ENCODE measurements at places on chromosomes 6 and 20. TPM values are rescaled to one million over a fixed set of nuclear protein-coding genes. Genes with fewer than 3 reads are reported as not detected.

- DNase-seq: peak; percentile 90
Measured at GRCh38 chr20:63980806-63981728, at the start of gene PRPF6. TSS of gene PRPF6 (plus strand) at chr20:63981132. CDS start at chr20:63981246, 114 bp downstream.

DNA sequence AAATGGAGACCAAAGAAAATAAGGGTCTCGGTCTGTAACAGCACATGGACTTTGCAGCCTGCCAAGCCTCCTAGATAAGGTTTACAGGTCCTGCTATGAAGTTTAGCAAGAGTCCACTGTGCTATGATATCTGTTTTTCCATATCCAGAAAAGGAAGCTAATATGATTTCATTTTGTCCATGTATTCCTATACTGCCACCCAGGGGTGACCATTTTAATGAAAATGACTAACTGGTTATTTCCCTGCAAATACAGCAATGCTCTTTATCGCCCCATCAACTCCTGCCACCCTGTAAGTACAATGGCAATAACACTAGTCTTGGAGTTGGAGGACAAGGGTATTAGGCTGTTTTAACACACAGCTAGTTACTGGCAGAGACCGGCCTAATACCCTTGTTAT is 115.2 kb upstream of the GLP1R start:
- DNase-seq: no peak

DNA sequence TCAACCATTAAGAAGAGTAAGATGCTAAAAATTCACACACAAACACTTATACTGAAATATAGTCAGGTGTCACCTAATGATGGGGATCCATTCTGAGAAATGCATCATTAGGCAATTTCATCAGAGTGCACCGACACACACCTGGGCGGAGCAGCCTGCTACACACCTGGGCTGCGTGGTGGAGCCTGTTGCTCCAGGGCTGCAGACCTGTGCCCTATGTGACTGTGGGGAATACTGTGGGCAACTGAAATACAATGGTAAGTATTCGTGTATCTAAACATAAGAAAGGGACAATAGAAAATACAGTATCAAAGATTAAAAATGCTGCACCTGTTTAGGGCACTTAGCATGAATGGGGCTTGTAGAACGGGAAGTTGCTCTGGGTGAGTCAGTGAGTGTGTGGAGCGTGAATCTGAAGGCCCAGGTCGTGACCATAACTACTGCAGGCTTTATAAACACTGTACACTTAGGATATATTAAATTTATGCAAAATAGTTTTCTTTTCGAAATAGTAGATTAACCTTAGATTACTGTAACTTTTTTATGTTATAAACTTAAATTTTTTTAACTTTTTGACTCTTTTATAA is 124.4 kb upstream of the AFDN start:
- no peak for DNase-seq

DNA sequence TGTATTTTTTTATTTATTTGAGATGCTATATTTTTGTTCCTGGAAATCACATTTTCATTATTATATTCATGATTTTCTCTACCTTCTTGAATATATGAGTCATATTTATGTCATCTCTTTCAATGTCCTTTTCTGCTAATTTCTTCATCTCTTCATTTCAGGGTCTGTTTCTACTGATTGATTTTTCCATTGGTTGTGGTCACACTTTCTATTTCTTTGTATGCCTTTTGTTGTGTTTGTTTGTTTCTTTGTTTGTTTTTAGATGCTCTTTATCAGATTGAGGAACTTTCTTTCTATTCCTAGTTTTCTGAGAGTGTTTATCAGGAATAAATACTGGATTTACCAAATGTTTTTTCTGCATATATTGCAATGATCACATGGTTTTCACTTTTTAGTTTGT is 16.9 kb upstream of the MDFI start:
- DNase-seq: no peak

- DNase-seq: no peak
Measured at GRCh38 chr20:56316051-56316450, 42.7 kb upstream of the FAM210B start.

GRCh38 chr6:139290787-139291311 is 949 bp downstream of the TXLNB start:
- DNase-seq: no peak

Gene COL9A3
- 5.0 TPM for total RNA-seq

Gene MYLK4
- total RNA-seq: 1.9 TPM
